Thyroid gland (tissue), 4 donors: ENCODE measurements at places on chromosomes 4 and X.
A peak's percentile ranks its signal among the peaks of the same experiment; 100 is the strongest.

DNA sequence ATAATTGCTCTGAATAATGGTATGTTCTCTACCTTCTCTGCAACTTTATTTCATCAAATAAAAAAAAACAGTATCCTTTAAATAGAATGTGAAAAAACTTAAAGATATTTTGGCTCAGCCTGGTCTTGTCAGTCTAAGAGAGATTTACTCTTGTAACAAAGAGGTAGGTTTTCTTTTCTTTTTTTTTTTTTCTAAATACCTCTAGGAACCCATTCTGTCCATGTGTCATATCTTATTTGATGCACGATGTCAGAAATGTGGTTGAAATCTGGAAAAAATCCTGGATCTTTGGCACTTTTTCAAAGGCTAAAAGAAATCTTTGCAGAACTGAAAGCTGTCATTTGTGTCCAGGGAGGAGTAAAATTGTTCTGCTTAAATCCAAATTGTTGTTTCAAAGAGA is 17.3 kb upstream of the FGF5 start:
- no peak for DNase-seq

- DNase-seq: no peak
These were observed 17.5 kb downstream of the MTMR8 start for GRCh38 chrX:64377753-64378152.

- no peak for DNase-seq
These were observed 7.1 kb downstream of the SLC6A8 start for GRCh38 chrX:153694687-153695270.

- no peak for DNase-seq
These were observed 28.6 kb downstream of the BEX3 start for GRCh38 chrX:103405009-103405333.

GRCh38 chrX:130330706-130331105 is 9.0 kb upstream of the SLC25A14 start:
- peak; percentile 47 for DNase-seq

- peak; percentile 3 for DNase-seq
These were observed 2.9 kb downstream of the RAPGEF2 start for GRCh38 chr4:159105761-159106243.

GRCh38 chr4:169810325-169811323 is 52.9 kb upstream of the HPF1 start:
- peak; percentile 12 for DNase-seq

DNA sequence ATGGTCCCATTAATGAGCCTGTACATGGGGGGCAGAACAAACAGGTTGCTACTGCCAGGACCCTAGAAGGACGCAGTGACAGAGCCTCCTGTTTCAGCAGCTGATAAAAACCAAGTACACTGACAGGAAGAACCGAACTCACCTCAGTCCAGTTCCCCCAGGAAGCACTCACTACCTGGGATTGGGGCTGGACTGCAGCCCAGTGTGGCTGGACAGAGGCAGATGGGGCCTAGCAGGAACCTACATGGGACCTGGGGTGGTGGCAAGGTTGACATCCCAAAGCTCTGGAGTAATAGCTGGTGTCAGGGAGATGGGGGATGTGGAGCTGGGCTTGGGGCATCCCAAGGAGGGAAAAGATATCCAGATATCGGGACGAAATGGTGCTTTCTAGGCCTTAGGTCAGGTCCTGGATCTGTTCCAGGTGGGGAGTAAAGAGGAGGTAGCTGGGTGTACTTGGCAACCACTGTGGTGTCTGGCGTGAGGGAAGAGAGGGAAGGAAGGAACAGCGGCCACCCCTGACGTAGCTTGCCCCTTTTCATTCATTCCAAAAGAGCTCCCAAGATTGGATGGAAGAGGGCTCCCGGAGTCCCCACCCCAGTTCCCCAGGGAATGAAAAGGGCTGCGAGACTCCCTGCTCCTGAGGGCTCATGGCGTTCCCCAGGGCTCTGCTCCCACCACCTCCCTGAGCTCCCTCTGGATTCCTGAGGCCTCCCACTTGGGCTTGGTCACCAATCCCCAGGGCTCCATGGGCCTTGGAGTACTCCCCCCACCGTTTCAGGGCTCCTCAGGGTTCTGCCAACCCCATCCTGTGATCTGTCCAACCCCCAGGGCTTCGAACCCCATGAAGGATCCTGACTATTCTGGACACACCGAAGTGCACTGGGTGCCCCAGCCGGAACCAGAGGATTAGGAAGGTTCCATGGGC is 4.5 kb downstream of the EMD start:
- DNase-seq: no peak

DNA sequence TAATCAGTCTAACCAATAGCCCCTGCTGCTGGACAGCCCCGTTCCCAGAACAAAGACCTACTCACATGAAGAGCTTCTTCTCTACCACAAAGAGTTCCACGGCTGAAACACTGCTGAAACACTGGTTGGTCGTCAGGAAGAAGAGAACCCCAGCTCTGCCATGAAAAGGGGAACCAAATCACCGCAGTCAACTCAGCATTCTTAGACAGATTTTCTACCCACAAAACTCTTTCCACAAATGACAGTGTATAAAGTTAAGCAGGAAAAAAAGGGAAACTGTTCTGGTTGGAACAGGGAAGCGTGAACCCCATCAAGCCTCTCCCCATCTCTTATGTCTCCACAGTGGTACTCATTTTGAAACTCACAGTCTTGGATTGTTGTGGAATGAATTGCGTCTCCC is 57.3 kb downstream of the ABCG2 start:
- no peak for DNase-seq

- no peak for DNase-seq
These were observed 32.1 kb downstream of the SEPTIN11 start for GRCh38 chr4:76981644-76982043.

DNA sequence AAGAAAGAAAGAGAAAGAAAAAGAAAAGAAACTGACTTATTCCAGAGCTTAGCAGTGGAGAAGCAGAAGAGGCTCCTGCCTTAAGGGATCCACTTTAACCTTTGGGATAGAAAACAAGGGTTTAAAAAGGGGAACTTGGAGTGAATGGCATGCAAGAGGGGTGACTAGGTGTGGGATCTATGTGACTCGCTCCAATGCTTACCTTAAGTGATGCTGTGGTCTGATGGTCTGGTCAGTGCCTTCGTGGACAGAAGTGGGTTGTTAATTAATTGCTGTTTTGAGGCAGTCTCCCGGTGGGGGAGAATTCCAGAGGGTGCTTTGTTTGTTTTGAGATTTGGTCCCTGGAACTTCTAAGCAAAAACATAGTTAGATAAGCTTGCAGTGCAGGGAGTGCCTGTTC is 21.1 kb upstream of the RHOXF1 start:
- DNase-seq: no peak

DNA sequence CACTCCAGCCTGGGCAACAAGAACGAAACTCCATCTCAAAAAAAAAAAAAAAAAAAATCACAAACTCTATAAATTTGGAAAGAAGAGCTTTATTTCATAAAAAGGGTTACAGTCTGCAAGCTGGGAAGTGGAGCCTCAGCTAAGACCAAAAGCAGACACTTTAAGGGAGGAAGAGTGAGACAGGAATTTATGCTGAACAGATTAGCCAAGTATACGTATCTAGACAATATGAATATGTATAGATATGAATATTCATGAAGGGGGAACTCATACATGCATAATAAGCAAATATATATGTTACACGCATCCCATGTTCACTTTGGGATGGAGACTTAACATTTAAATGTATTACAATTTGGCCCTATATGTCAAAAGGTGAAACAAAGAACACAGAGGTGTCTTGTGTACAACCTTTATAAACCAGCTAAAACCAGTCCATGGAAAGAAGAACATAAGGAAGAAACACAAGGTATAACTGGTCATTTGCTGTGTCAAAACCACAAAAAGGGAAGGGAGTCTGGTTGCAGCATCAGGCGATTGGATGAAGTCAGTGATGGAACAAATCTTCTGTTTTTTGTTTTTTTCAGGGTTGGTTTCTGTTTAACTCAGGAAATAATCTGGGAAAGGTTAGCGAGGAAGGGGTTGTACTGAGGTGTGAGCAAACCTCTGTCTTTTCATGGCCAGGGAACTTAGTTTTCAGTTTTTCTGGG is 130.0 kb upstream of the MAOA start:
- no peak for DNase-seq

DNA sequence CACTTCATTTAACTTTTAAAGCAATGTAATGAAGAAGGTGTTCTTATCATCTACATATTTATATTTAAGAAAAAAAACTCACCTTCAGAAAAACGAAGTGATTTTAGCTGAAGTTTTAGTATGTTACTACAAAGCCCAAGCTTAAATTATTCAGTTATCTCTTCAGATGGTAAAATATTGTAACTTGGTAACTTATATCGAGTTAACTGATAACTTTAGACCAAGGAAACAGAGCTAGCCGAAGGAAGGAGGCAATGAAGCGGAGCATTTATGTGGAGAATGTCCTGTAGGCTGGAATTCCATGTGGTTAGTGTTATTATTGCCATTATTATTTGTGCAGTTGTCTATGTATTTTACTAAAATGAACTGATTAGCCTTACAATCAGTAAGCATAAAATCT is 1102.1 kb upstream of the LCORL start:
- DNase-seq: no peak

- DNase-seq: no peak
These were observed 11.3 kb downstream of the TMEM255A start for GRCh38 chrX:120299928-120300327.

GRCh38 chr4:168021666-168022065 is 70.7 kb upstream of the ANXA10 start:
- no peak for DNase-seq
